Heart left ventricle (tissue), 16 donors: ENCODE measurements at places on chromosomes 6 and 20. TPM values are rescaled to one million over a fixed set of nuclear protein-coding genes. Genes with fewer than 3 reads are reported as not detected.

The ABHD16B gene
- polyA plus RNA-seq = 0.12 TPM

The TAB2 gene
- polyA plus RNA-seq = 52.8 TPM

The EFCAB8 gene
- polyA plus RNA-seq = not detected

The PLN gene
- polyA plus RNA-seq = 974 TPM

The GLP1R gene
- polyA plus RNA-seq = 1.3 TPM

The ATP6V1G2 gene
- polyA plus RNA-seq = 1.3 TPM

The MCM9 gene
- polyA plus RNA-seq = 2.1 TPM

The EEF1A2 gene
- 1,345 TPM for polyA plus RNA-seq

The MPC1 gene
- polyA plus RNA-seq = 655 TPM

- no peaks in the 10 kb centered on the region for H3K27me3 ChIP-seq
- H3K4me3 ChIP-seq = no peak overlapping the region
- no peak for DNase-seq
- H3K4me1 ChIP-seq = peaks cover 7% of the 10 kb centered on the region
- H3K36me3 ChIP-seq = no peaks in the 10 kb centered on the region
- no peak overlapping the region for H3K27ac ChIP-seq
Observed at GRCh38 chr6:90078513-90079289, 184.4 kb downstream of the GJA10 start.

DNA sequence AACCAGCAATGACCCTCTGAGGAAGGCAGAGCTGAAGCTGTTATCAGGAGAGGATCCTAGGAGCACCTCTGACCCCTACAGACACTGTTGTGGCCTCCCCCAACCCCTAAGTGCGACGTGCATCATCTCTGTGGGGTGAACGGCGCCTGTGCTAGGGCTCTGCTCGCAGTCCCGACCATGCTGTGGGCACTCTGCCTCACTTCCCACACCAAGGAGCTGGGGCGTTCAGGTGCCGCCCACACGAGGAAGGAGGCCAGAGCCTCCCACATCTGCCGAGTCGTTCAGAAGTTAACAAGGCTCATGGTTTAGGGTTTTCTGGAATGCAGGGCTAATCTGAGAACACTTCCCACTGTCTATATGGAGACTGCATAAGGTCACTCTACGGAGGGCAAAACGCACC is 62.1 kb downstream of the GINS1 start:
- H3K36me3 ChIP-seq = no peaks in the 10 kb centered on the region
- peaks cover 6% of the 10 kb centered on the region for H3K4me1 ChIP-seq
- no peak for DNase-seq
- no peak overlapping the region for H3K4me3 ChIP-seq
- H3K27ac ChIP-seq = no peak overlapping the region

- no peaks in the 10 kb centered on the region for H3K27me3 ChIP-seq
- H3K4me1 ChIP-seq = peaks cover 10% of the 10 kb centered on the region
- no peak overlapping the region for H3K4me3 ChIP-seq
- no peaks in the 10 kb centered on the region for H3K36me3 ChIP-seq
- DNase-seq = no peak
Observed at GRCh38 chr20:60136645-60137401, 178.6 kb downstream of the CDH26 start.

DNA sequence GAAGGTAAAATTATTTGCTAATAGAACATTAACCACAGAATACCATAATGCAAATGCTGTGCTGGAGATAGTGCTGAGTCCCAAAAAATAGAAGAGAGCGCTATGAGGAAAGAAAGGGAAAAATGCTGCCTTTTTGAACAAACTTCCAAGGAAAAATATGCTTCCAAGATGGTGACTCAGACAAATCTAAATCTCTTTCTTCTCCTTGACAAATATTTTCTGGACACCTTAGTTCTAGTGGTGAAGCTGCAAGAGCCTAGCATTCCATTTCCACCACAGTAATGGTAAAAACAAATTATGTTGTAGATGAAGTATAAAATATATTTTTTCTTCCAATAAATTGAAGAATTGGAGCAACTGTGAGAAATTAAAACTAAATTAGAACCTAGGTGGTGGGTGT is 155.6 kb upstream of the TBX18 start:
- H3K36me3 ChIP-seq = no peaks in the 10 kb centered on the region
- no peak for DNase-seq
- H3K4me1 ChIP-seq = no peaks in the 10 kb centered on the region
- H3K27ac ChIP-seq = no peak overlapping the region

GRCh38 chr6:129211626-129212025 is 328.7 kb downstream of the LAMA2 start:
- no peak overlapping the region for H3K4me3 ChIP-seq
- DNase-seq = no peak
- no peaks in the 10 kb centered on the region for H3K27me3 ChIP-seq
- no peak overlapping the region for H3K27ac ChIP-seq
- peaks cover 19% of the 10 kb centered on the region for H3K36me3 ChIP-seq

- DNase-seq = no peak
- H3K36me3 ChIP-seq = peaks cover 45% of the 10 kb centered on the region
- peaks cover 41% of the 10 kb centered on the region for H3K4me1 ChIP-seq
- H3K27me3 ChIP-seq = no peaks in the 10 kb centered on the region
- no peak overlapping the region for H3K4me3 ChIP-seq
Observed at GRCh38 chr6:43505718-43506117, 4.4 kb downstream of the LRRC73 start.

DNA sequence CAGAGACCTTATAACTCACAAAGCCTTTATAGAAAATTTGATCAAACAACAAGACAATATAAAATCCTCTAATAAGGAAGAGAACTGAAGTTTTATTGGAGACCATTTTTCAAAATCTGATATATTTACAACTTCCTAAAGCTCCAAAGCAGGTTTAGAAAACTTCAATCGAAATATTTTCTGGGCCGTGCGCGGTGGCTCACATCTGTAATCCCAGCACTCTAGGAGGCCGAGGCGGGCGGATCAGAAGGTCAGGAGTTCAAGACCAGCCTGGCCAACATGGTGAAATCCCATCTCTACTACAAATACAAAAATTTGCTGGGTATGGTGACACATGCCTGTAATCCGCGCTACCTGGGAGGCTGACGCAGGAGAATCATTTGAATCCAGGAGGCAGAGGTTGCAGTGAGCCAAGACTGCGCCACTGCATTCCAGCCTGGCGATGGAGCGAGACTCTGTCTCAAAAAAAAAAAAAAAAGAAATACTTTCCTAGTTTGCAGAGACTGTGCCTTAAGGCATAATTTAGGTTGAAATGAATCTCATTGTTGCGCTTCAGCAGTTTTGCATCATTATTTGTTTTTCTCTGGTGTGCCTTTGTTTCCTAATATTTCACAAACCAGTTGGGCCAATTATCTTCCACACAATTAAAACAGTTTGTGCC is 60.6 kb upstream of the ASIP start:
- H3K36me3 ChIP-seq = no peaks in the 10 kb centered on the region
- H3K27ac ChIP-seq = no peak overlapping the region
- DNase-seq = no peak
- H3K27me3 ChIP-seq = no peaks in the 10 kb centered on the region

DNA sequence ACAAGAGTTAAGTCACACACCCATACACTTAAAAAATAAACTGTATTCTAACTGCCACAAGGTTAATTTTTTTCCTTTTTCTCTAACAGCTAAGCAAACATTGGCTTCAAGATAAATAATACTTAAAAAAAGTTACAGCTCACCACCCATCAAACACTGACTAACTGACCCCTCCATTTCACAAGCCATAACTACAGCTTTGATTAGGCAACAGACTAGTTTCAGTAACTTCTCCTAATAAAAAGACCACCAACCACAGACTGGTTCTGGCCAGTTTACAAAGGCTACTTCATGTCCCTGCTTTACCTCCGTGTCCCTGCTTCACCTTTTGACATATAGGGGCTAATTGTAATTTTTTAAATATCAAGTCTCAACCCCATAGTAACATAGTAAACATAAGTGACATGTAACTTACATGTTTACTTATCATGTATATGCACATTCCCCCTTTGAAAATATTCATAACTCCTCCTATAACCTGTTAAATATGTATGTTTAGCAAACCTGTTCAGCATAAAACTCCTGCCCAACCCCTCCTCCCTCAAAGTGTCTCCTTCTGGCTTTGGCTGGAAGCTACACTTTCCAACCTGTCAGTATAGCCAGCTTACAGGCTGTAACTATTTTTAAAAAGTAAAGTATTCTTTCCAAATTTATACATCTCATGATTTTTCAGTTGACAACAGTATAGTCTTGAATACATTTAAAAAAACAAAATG is 15.1 kb upstream of the POM121L2 start:
- DNase-seq = no peak
- no peak overlapping the region for H3K27ac ChIP-seq
- H3K27me3 ChIP-seq = peaks cover 54% of the 10 kb centered on the region
- H3K4me3 ChIP-seq = no peak overlapping the region
- H3K4me1 ChIP-seq = no peaks in the 10 kb centered on the region
- H3K36me3 ChIP-seq = no peaks in the 10 kb centered on the region

GRCh38 chr6:150143516-150144293 is 861 bp downstream of the PPP1R14C start:
- H3K4me3 ChIP-seq = peak overlapping the region; percentile 61
- peaks cover 8% of the 10 kb centered on the region for H3K27me3 ChIP-seq
- DNase-seq = peak; percentile 24
- H3K36me3 ChIP-seq = no peaks in the 10 kb centered on the region

- H3K4me1 ChIP-seq = no peaks in the 10 kb centered on the region
- no peak overlapping the region for H3K27ac ChIP-seq
- no peaks in the 10 kb centered on the region for H3K36me3 ChIP-seq
- H3K4me3 ChIP-seq = no peak overlapping the region
- H3K27me3 ChIP-seq = no peaks in the 10 kb centered on the region
Observed at GRCh38 chr6:130027948-130028347, 9.6 kb downstream of the L3MBTL3 start.

DNA sequence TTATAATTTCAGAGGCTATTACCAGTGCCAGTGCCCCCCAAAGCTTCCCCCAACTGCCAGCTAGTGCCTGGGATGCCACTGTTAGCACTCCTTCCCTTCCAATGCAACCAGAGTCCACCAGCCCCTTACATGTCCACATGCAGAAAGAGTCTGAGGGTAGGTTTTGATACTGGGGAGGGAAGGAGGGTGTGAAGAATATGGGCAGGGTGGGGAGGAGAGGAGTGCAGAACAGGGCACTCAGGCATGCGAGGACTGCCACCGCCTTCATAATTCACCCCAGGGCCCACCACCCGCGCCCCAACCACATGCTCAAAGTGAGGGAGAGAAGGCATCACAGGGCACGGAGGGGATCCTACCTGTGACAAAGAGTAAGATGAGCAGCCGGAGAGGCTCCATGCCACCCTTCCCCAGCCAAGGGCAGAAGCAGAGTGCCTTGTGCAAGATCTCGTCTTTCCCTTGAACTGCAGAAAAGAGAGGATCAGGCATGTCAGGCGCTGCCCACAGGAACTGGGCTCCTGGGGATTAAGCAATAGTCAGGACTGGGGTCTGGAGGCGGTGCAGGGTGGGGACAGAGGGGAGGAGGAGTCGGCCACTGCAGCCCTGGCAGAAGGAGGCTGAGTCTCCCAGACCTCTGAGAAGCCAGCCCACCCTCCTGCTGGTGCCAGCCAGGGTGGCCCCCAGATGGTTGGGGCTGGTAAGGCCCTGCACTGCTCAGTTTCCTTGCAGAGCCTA is at the start of gene TREM2:
TREM2 (minus strand) TSS at position 430 of the 732 bp plus-strand sequence; CDS start at position 396, 34 bp downstream.
- H3K27me3 ChIP-seq = peaks cover 2% of the 10 kb centered on the region
- no peaks in the 10 kb centered on the region for H3K4me1 ChIP-seq
- H3K27ac ChIP-seq = no peak within 1 kb of the TSS
- no peaks in the 10 kb centered on the region for H3K36me3 ChIP-seq
- H3K4me3 ChIP-seq = no peak within 1 kb of the TSS

DNA sequence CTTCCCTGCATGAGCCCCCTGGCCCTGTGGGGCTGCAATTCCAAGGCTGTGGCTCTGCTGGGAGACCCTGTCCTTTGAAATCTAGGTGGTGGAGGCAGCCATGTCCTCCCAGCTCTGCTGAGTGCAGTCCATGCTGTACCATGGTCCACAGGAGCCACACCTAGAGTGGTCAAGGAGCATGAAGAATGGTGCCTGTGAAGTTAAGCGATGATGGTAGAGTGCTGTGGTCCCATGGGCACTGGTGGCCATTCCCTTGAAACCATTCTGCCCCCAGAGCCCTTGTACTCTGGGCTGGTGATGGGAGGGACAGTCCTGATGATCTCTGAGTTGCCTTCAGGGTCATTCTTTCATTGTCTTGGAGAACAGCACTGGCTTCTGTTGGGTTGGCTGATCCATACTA is 55.3 kb downstream of the EFCAB8 start:
- H3K4me1 ChIP-seq = no peaks in the 10 kb centered on the region
- no peak for DNase-seq
- H3K4me3 ChIP-seq = no peak overlapping the region
- H3K36me3 ChIP-seq = no peaks in the 10 kb centered on the region
- no peak overlapping the region for H3K27ac ChIP-seq

GRCh38 chr6:44176762-44177509 is 18.3 kb downstream of the CAPN11 start:
- no peak overlapping the region for H3K4me3 ChIP-seq
- DNase-seq = no peak
- no peaks in the 10 kb centered on the region for H3K27me3 ChIP-seq
- no peaks in the 10 kb centered on the region for H3K4me1 ChIP-seq
- H3K27ac ChIP-seq = no peak overlapping the region
- H3K36me3 ChIP-seq = no peaks in the 10 kb centered on the region

GRCh38 chr6:106256201-106256968 is 69.2 kb downstream of the ATG5 start:
- no peak overlapping the region for H3K4me3 ChIP-seq
- no peaks in the 10 kb centered on the region for H3K27me3 ChIP-seq
- H3K36me3 ChIP-seq = no peaks in the 10 kb centered on the region
- no peak overlapping the region for H3K27ac ChIP-seq

- H3K27ac ChIP-seq = no peak overlapping the region
- no peak for DNase-seq
- H3K4me3 ChIP-seq = no peak overlapping the region
- H3K27me3 ChIP-seq = no peaks in the 10 kb centered on the region
Observed at GRCh38 chr6:114537977-114538376, 195.2 kb upstream of the HS3ST5 start.

DNA sequence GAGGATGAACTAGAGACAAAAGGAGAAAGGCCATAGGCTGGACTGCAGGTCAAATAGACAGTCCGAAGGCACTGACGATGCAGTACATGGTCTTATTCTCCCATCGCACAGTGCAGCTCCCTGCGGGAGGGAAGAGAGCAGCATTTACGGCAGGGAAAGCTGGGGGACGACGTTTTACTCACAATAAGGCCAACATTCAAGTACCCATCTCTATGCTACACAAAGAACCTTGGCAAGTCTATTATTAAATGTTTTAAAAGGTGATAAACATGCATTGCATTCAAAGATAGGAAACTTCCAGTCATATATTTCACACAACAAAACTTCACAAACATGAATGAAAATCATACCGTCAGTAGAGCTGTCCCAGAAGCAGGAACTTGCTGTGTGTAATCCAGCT is 7.8 kb downstream of the DYNLT1 start:
- peaks cover 56% of the 10 kb centered on the region for H3K36me3 ChIP-seq
- no peaks in the 10 kb centered on the region for H3K4me1 ChIP-seq
- no peaks in the 10 kb centered on the region for H3K27me3 ChIP-seq
- H3K4me3 ChIP-seq = no peak overlapping the region

- DNase-seq = no peak
- no peaks in the 10 kb centered on the region for H3K27me3 ChIP-seq
- H3K4me1 ChIP-seq = peaks cover 14% of the 10 kb centered on the region
- H3K27ac ChIP-seq = no peak overlapping the region
Observed at GRCh38 chr6:31090973-31091364, 21.4 kb downstream of the C6orf15 start.
